ENCODE measurements at places on chromosomes 7 and 10.

GRCh38 chr7:7682861-7683260 lies 35.5 kb downstream of the RPA3 start:
- DNase-seq: no peak

DNA sequence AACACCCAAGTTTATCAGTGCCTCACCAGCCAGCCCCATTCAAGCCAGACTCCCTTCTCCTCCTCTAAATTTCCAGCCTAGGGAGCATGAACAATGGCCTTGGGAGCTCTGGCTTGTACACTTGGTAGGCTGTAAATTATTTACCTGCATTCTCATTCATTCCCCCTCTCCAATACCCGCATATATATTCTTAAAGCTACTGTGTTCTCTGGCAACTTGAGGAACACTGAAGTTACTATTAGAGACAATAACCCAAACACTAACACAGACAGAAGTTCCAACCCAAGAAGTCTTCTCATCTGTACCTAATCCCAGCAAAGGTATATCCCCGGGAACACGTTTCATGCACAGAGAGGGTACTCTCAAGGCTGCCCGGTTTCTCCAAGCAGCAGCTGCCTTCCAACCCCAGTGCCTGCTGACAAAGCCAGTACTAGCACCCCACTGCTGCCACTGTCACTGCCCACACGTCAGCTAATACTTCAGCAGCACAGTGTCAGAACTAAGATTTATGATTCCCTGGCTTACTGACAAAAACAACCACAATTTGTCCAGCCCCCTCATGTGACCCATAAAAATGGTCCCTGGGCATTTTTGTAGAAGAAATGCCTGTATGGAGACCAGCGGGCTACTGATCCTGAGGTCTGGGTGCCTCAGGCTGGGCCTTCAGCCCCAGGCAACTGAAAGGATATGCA lies 3.1 kb downstream of the WDR91 start:
- no peak for DNase-seq

DNA sequence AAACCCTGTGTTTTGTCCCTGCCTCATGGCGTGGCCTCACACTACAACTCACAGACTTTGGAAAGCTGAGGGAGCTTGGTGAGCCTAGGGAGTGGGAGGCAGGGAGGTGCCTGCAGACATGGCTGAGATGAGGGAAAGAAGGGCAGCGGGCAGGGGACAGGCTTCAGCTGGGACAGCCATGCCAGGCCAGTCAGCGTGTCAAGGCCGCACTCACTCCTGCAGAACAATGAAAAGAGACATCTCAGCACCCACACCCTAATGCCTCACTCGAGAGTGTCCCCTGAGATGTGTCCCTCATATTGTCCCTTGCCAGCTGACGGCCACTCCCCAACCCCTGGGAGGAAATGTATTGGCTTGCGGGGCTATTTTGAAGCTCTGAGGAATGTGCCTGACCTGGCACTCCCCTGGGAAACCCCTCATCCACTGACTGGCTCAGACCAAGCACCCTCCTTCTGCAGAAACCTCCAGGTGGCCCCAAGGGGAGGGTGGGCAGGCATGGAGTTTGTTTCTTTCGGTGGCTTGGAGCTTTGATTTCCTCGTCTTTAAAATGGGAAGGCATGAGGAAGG lies 31.6 kb downstream of the SH3PXD2A start:
- no peak for DNase-seq

GRCh38 chr10:60281331-60281730 lies 108.3 kb downstream of the ANK3 start:
- no peak for DNase-seq

- DNase-seq: no peak
Observed at GRCh38 chr10:70661623-70662361, 10.5 kb upstream of the ADAMTS14 start.

GRCh38 chr7:135753616-135754413 lies 5.2 kb upstream of the FAM180A start:
- DNase-seq: no peak

- DNase-seq: no peak
Observed at GRCh38 chr7:143147070-143147469, 15.2 kb downstream of the PIP start.

All from CD4-positive, alpha-beta T cell treated with Interleukin-15 for 4 hours (primary cell).